ENCODE measurements at places on chromosomes 3 and 15. TPM values are rescaled to one million over a fixed set of nuclear protein-coding genes. Genes with fewer than 3 reads are reported as not detected.

Gene CNOT10
- 13.4 TPM for total RNA-seq

Gene ANKRD34C
- 0.34 TPM for total RNA-seq

Gene TNIK
- 4.4 TPM for total RNA-seq

Gene ADAMTS9
- 15.5 TPM for total RNA-seq

Gene FBXW12
- total RNA-seq, result 9.6 TPM

Gene GOLGA6L1
- not detected for total RNA-seq

Gene SLTM
- total RNA-seq, result 25.2 TPM

Gene FMN1
- total RNA-seq, result 4.9 TPM

Gene AGTR1
- 2.4 TPM for total RNA-seq

Gene RAB6B
- 3.9 TPM for total RNA-seq

Gene ADAMTSL3
- 8.7 TPM for total RNA-seq

Gene POPDC2
- 0.74 TPM for total RNA-seq

Gene TNFSF10
- total RNA-seq, result 32.9 TPM

Gene TTLL3
- 12.7 TPM for total RNA-seq

Gene TMC3
- total RNA-seq, result not detected

Gene JMJD7
- total RNA-seq, result 10.3 TPM

Gene XCR1
- total RNA-seq, result not detected

Gene ABI3BP
- total RNA-seq, result 17.1 TPM

- no peaks in the 10 kb centered on the region for H3K36me3 ChIP-seq
- no peak overlapping the region for H3K27ac ChIP-seq
- H3K4me3 ChIP-seq, result no peak overlapping the region
- no peak for DNase-seq
- no peaks in the 10 kb centered on the region for H3K27me3 ChIP-seq
- H3K4me1 ChIP-seq, result peaks cover 31% of the 10 kb centered on the region
Observed at GRCh38 chr3:72426618-72427397, 421.4 kb downstream of the SHQ1 start.

DNA sequence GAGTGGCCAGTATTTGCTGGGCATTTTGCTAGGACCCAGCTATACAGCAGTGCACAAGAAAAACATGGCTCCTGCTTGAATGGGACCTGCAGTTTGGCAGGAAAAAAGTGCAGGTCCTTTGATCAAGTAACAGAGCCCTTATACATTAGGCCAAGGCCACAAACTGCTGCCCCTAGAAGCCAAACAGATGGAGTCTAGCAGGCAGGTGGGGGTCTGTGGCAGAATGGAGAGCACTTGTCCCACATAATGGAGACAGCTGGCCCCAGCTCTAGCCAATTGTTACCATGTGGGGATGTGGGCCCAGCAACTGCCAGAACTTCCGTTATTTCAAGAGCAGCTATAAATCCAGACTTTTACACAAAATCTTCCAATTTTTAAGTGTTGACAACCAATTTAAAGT lies 79.3 kb downstream of the SHQ1 start:
- no peaks in the 10 kb centered on the region for H3K36me3 ChIP-seq
- H3K4me3 ChIP-seq, result no peak overlapping the region
- no peaks in the 10 kb centered on the region for H3K27me3 ChIP-seq
- H3K4me1 ChIP-seq, result no peaks in the 10 kb centered on the region
- H3K27ac ChIP-seq, result no peak overlapping the region
- DNase-seq, result no peak

- DNase-seq, result no peak
- H3K27me3 ChIP-seq, result no peaks in the 10 kb centered on the region
- H3K4me3 ChIP-seq, result no peak overlapping the region
- H3K36me3 ChIP-seq, result no peaks in the 10 kb centered on the region
- no peaks in the 10 kb centered on the region for H3K4me1 ChIP-seq
Observed at GRCh38 chr3:30245858-30246622, 360.4 kb upstream of the TGFBR2 start.

- H3K36me3 ChIP-seq, result no peaks in the 10 kb centered on the region
- no peaks in the 10 kb centered on the region for H3K27me3 ChIP-seq
- no peak for DNase-seq
- H3K4me3 ChIP-seq, result no peak overlapping the region
Observed at GRCh38 chr15:51856714-51857380, 27.4 kb downstream of the TMOD3 start.

GRCh38 chr3:123961508-123961856 lies 453 bp upstream of the CCDC14 start:
- DNase-seq, result no peak
- H3K27me3 ChIP-seq, result no peaks in the 10 kb centered on the region
- peaks cover 9% of the 10 kb centered on the region for H3K4me1 ChIP-seq
- H3K27ac ChIP-seq, result peak overlapping the region; percentile 73
- no peaks in the 10 kb centered on the region for H3K36me3 ChIP-seq

- H3K4me3 ChIP-seq, result no peak overlapping the region
- H3K36me3 ChIP-seq, result no peaks in the 10 kb centered on the region
- H3K4me1 ChIP-seq, result no peaks in the 10 kb centered on the region
- no peak for DNase-seq
- no peaks in the 10 kb centered on the region for H3K27me3 ChIP-seq
Observed at GRCh38 chr3:41525303-41526064, 326.2 kb downstream of the CTNNB1 start.

GRCh38 chr3:128784232-128784631 lies 58.2 kb downstream of the RAB7A start:
- H3K27me3 ChIP-seq, result no peaks in the 10 kb centered on the region
- H3K4me1 ChIP-seq, result peaks cover 6% of the 10 kb centered on the region
- no peak overlapping the region for H3K4me3 ChIP-seq
- no peaks in the 10 kb centered on the region for H3K36me3 ChIP-seq
- no peak overlapping the region for H3K27ac ChIP-seq
- DNase-seq, result no peak

GRCh38 chr3:16614033-16615031 lies 9.1 kb upstream of the DAZL start:
- no peaks in the 10 kb centered on the region for H3K27me3 ChIP-seq
- H3K27ac ChIP-seq, result no peak overlapping the region
- H3K4me3 ChIP-seq, result no peak overlapping the region
- no peak for DNase-seq

DNA sequence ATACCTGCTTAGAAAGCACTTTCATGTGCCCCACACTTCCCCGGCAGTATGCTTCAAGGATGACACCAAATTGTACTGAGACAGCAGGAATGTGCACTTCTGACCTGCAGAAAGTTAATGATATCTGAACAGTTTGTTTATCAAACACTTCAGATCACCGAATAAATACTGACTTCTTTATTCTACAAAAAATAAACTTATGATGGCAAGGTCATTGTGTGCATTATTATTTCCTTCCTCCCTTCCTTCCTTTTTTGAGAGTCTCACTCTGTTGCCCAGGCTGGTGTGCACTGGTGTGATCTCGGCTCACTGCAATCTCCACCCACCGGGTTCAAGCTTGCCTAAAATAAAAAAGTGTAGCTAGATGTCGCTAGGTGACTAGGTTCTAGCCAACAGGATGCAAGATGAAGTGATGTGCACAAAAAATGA lies 80.3 kb downstream of the FAIM start:
- H3K27me3 ChIP-seq, result no peaks in the 10 kb centered on the region
- no peak overlapping the region for H3K27ac ChIP-seq

DNA sequence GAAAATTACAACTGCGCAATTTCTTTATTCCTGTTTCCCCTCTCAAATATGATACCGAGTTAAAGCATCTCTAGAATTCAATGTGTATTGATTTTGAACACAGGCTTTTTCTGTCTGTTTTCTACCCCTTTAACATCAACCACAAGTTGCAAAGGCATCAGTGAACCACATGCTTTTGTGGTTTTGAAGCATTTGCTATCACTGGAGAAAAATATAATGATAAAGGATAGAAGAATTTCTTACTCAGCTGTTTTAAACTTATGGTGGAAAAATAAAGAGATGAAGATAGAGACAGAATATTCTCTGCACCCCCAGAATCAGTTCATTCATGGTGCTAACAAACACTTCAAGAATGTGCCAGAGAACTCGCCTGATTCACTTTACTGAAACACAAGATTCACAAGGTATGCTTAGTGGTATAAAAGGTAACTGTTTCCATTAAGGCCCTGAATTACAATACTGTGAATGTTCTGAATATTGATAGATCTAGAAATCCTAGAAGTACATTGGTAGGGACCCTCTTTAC lies 9.5 kb upstream of the DPPA4 start:
- H3K27ac ChIP-seq, result no peak overlapping the region
- H3K4me1 ChIP-seq, result no peaks in the 10 kb centered on the region
- no peaks in the 10 kb centered on the region for H3K36me3 ChIP-seq
- no peaks in the 10 kb centered on the region for H3K27me3 ChIP-seq
- DNase-seq, result no peak

- H3K27me3 ChIP-seq, result no peaks in the 10 kb centered on the region
- peaks cover 49% of the 10 kb centered on the region for H3K4me1 ChIP-seq
- H3K27ac ChIP-seq, result peak overlapping the region; percentile 100
- no peaks in the 10 kb centered on the region for H3K36me3 ChIP-seq
- peak overlapping the region; percentile 21 for H3K4me3 ChIP-seq
- peak; percentile 80 for DNase-seq
Observed at GRCh38 chr15:63501256-63502089, 2.9 kb upstream of the USP3 start.

- DNase-seq, result no peak
- H3K4me3 ChIP-seq, result no peak overlapping the region
- H3K27me3 ChIP-seq, result no peaks in the 10 kb centered on the region
- H3K27ac ChIP-seq, result no peak overlapping the region
Observed at GRCh38 chr15:29917600-29918597, 95.6 kb upstream of the TJP1 start.

- H3K4me3 ChIP-seq, result no peak overlapping the region
- H3K4me1 ChIP-seq, result no peaks in the 10 kb centered on the region
- H3K36me3 ChIP-seq, result no peaks in the 10 kb centered on the region
- no peaks in the 10 kb centered on the region for H3K27me3 ChIP-seq
- no peak overlapping the region for H3K27ac ChIP-seq
Observed at GRCh38 chr15:70240082-70240481, 142.4 kb upstream of the TLE3 start.

GRCh38 chr3:128550471-128551126 lies 57.6 kb upstream of the GATA2 start:
- H3K36me3 ChIP-seq, result no peaks in the 10 kb centered on the region
- H3K27me3 ChIP-seq, result no peaks in the 10 kb centered on the region
- no peak overlapping the region for H3K4me3 ChIP-seq
- H3K27ac ChIP-seq, result no peak overlapping the region
- no peak for DNase-seq

DNA sequence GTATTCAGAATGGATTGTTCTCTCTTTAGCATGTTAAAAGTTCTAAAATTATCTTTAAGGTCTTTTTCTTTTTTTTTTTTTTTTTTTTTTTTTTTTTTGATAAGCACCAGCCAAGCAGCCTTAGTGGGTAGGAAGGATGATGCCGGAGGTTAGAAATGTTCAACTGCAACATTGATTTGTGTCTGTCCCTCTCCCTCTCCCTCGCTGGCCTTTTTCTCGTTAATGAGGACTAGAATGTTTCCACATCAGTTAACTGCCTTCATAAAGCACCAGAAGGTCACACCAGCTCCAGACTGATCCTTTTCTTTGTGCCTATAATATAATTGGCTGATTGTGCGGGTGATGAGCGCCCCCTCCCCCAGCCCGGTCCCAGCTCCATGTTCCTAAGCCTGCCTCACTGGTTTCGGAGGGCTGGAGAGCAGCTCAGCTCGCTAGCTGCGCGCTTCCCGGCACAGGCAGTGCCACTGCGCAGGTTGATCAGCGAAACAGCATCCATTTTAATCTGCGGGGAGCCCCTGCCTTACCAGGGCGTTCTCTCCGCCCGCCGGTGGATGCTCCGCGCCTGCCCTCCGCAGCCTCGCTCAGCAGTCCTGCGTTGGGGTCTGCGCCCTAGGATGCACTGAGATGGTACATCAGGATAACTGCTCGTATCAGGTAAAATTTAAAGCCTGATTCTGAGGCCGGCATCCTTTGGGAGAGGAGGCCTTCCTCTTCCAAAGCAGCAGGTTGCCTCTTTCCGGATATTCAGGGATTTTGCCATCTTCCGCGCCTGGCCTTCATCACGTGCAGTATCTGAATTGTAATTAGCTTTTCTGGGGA lies 148.9 kb upstream of the IL12A start:
- no peak within 1 kb of the TSS for H3K27ac ChIP-seq
- no peaks in the 10 kb centered on the region for H3K27me3 ChIP-seq
- H3K36me3 ChIP-seq, result no peaks in the 10 kb centered on the region
- peak within 1 kb of the TSS; percentile 9 for H3K4me3 ChIP-seq
- H3K4me1 ChIP-seq, result no peaks in the 10 kb centered on the region
- DNase-seq, result peak; percentile 4

DNA sequence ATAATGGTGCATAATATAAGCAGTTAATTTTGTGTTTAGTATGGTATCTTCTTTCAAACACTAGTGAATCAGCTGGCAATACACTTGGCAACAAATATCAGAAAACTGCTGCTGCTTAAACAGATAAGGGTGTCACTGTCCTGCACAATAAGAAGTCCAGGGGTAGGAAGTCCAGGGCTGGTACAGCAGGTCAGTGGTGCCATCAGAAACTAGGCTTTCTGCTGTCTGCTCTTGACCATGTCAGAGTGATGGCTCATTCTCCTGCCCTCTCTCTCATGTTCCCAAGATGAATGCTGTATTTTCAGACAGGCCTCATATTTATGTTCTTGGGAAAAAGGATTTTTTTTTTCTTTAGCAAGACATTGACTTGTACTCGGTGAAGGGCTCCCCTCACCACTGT lies 9.2 kb upstream of the GRK7 start:
- no peak overlapping the region for H3K4me3 ChIP-seq
- peaks cover 7% of the 10 kb centered on the region for H3K36me3 ChIP-seq
- no peaks in the 10 kb centered on the region for H3K27me3 ChIP-seq
- H3K4me1 ChIP-seq, result no peaks in the 10 kb centered on the region

DNA sequence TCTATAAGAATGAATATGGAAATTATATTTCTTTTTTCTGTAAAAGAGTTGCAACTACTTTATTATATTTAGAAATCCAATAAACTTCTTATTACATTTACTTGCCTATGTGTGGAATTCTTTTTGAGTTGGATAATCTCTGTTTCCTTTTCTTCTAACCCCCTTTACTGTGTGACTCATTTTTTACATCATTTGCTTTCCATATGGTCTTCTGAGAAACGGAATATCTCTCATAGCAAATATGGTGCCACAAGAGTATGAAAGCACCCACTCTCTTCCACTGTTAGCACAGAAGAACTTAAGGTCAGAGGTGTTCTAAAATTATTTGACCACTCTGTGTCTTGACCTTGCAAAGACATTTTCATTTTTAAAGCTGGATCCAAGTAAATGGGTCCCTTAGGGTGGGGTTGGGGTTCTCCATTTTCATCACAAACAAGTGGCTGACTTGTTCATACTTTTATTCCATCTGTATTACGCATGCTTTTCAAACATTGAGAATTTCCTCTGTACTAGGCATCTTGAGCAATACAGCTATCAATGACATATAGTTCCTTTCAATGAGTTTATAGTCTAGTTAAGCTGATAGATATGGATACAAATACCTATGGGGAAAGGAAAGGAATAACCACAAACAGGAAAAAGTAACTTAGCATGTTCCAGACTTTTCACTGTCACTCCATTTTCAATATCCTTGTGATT lies 281.1 kb upstream of the TPRG1 start:
- no peak for DNase-seq
- no peaks in the 10 kb centered on the region for H3K27me3 ChIP-seq
- H3K27ac ChIP-seq, result no peak overlapping the region
- no peak overlapping the region for H3K4me3 ChIP-seq
- no peaks in the 10 kb centered on the region for H3K4me1 ChIP-seq
- no peaks in the 10 kb centered on the region for H3K36me3 ChIP-seq

DNA sequence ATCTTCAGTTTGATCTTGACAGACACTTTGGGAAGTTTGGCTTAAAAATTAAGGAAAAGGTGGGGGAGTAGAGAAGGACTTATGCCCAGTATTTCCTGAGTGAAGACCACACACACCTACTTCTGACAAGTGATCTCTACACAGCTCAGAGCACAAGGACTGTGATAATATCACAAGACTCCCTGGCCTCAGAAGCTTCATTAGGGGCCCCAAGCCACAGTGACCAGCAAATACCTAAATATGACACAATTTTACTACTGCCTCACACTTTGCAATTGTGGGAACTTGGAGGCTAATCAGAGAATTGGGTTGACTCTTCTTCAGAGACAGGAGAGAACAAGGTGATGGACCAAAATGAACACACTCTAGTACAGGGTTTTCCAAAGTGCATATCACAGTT lies 2.6 kb downstream of the ILDR1 start:
- DNase-seq, result no peak
- H3K27ac ChIP-seq, result no peak overlapping the region
- no peaks in the 10 kb centered on the region for H3K36me3 ChIP-seq
- no peaks in the 10 kb centered on the region for H3K4me1 ChIP-seq

All from pancreas (tissue), 10 donors.